T-helper 2 cell treated with Interferon-gamma antibody and Interleukin-4, amounts not matched to agents 5 μg/mL and 100 μg/mL, for 36 hours (primary cell): ENCODE measurements at places on chromosomes 12 and 14.

DNA sequence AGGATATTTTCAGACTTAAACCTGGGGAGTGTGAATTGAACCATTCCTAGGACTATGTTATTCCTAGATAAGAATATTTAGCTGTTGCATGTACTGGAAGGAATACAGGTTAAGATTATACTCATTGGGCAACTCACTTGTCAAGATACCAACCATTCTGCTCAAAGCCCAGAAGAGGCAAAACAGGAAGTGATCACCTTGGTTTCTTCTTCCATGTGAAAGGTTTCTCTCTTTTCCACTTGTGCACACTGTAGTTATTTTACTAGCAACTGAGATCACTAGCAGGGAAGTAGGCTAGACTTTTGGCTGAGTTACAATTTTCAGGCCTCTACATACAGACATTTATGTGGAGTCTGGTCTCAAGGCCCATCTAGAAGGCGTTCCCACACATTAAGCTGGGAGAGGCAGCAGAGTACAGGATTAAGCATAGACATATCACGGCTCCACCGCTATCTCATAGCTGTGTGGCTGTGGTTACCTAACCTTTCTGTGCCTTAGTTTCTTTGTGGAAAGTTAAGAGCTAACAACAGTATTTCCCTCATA lies 83.9 kb upstream of the FERMT2 start:
- no peak for DNase-seq

- no peak for DNase-seq
These were observed 1.3 kb downstream of the RCOR1 start for GRCh38 chr14:102593825-102594137.

- no peak for DNase-seq
These were observed 119.6 kb upstream of the PTPRB start for GRCh38 chr12:70756791-70757190.

GRCh38 chr12:51281202-51281924 lies 11.1 kb upstream of the SMAGP start:
- DNase-seq, result no peak

DNA sequence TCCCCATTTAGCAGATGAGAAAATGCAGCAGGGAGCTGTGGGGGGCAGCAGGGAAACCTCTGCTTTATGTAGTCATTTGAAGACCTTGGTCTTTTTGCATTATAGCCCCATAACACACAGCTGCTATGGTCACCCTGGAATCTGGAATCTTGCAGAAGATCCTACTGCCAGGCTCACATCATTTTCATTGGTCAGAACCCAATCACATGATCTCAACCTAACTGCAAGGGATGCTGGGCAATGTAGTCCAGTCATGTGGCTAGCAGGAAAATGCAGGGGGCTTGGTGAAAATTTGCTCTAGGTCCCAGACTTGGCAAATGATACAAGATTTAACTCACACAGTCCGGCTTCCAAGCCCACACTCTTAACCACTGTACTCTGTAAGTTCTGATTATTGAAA lies 1028.7 kb downstream of the AACS start:
- DNase-seq, result no peak

DNA sequence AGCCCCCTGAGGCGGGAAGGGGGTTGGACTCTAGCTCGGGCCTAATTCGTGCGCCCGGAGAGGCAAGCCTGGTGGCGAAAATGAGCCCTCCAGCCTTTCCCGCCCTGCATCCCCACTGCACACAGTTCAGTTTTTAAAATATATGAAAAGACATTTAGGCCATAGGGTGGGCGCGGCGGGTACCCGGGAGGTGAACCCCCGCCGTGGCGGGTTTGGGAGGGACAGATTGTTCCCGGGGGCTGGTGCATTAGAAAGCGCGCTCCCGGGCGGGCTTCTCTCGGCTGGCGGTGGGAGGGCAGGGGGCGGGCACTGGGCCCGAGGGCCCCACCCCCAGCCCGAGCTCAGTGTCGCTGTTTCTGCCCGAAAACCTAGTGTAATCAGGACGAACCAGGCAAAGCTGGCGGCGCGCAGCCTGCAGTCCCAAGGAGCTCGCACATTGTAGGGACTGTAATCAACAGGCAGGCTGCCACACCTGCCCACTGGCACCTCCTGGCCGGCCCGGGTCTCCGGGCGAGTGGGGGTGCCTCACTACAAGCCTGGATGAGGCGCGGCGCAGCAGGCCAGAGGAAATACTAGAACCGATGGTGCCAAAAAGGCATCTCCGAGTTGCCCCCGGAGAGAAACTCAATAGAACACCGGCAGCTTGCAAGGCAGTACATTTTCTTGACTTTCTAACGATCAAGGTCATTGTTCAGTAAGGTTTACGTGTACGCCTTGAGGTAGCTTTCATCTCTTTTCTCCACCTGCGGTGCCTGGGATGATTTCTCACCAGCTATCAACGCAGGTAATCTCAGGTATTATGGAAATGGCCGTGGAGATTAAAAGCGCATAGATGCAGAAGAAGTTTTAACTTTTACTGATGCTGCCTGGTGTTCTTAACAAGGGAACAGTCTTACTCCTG lies 764 bp upstream of the SPTB start:
- DNase-seq, result peak; percentile 56

DNA sequence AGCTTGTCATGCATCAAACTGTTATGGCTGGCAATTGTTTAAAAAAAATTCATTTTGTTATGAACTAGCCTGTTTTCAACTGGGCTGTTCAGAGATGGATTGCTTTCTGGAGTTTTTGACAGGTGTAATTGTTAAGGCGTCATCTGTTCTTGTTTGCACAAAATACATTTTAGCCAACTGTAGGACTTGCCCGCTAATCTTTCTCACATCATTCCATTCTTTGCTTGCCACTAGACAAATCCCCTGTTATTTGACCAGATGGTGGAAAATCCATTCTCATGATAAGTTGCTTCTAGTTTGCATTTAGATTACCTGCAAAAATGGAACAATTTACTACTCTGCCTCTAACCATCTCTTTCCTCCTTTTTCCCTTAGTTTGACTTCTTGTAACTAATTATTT lies 114.3 kb downstream of the NPAS3 start:
- DNase-seq, result no peak

GRCh38 chr14:75711796-75712211 lies 50.8 kb downstream of the TTLL5 start:
- DNase-seq, result no peak

- DNase-seq, result no peak
These were observed 8.9 kb downstream of the FOXA1 start for GRCh38 chr14:37585971-37586796.

DNA sequence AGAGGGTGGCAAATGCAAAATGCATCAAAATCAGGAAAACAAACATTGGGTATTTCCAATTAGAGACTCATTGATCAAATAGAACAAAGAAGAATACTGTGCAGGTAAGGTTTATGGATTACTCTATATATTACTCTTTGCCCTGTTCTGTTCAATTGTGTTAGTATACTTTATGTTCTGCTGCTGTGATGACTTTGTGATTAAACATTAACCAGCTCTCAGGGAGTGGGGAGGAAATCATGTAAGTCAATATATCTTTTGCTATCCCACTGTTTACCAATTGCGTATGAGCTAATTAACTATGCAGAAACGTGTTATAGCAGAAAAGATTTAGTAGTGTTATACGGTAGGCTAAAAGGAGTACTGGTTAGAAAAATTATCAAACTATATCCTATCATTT lies 129.4 kb downstream of the PDE3A start:
- DNase-seq, result no peak

DNA sequence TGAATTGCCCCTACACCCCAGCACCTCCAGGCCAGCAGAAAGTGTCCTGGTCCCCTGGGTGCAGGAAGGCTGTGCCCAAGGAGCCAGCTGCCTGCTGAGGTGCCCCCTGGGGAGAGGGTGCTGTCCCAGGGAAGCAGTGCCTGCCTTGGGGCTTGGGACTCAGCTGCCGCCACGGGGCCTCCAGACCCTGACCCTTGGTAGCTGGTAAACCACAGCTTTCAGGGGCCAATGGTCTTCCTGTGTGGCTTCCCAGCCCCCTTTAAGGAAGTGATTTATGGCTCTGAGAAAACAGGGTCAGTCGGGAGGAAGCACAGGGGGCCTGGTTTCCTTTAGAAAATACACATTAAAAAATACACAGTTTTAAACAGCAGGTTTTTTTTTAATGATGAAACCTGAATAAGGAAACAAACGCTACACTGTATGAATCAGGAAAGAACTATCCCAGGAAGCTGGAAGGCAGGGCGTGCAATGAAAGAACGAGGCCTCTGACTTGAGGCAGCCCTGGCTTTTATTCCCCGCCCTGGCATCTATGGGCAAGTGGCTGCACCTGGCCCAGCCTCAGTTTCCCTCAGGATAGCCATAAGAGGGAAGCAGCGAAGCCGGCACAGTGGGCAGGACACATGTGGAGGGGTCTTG lies 40.6 kb upstream of the EML1 start:
- no peak for DNase-seq

DNA sequence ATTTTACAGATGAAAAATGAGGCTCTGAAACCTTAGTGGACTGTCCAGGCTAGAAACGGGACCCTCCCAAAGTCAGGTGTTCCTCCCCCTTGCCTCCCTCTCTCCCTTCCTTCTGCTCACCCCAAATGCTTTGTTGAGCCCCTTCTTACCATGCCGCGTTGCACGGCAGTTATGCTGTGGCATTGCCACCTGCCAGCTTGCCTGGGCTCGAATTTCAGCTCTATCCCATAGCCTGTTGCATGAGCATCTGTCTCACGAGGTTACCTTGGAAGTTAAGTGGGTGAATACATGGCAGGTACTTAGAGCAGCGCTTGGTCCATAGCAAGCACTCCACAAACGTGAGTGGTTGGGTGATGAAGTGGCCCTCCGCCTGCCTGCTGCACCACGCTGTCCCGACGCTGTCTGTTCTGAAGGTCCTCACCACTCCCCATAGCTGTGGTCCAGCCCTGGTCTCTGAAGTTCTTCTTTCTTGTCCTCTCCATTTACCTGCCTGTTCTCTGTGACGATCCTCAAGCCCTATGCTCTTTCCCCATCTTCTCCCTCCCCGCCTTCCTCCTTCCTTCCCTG lies 269.9 kb downstream of the CACNA1C start:
- DNase-seq, result no peak

DNA sequence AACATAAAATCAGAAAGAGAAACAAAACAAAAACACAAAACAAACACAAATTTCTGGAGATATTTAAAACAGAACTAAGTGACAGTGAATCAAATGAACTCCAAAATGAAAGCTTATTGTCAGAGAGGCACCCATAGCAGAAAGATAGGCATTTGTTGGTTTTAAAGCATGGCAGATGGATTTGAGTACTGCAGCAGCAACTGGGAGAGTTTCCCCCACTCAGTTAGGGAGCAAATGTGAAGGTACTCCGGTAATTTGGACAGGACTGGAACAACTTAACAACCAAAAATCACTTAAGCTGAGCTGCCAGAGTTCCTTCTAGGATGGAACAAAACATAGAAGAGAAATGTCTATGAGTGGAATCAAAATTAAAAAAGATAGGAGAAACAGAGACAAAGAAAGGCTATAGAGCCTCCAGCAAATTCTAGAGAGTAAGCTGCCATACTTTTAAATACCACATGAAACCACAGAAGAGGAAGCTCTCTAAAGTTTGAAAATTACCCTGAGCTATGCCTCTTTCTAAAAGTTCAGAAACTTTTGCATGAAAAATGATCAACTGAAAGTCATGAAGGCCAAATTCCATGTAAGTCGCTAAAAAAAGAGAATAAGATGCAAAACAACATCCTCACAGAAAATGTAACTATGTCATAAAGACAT lies 1248.3 kb upstream of the USP15 start:
- DNase-seq, result no peak

DNA sequence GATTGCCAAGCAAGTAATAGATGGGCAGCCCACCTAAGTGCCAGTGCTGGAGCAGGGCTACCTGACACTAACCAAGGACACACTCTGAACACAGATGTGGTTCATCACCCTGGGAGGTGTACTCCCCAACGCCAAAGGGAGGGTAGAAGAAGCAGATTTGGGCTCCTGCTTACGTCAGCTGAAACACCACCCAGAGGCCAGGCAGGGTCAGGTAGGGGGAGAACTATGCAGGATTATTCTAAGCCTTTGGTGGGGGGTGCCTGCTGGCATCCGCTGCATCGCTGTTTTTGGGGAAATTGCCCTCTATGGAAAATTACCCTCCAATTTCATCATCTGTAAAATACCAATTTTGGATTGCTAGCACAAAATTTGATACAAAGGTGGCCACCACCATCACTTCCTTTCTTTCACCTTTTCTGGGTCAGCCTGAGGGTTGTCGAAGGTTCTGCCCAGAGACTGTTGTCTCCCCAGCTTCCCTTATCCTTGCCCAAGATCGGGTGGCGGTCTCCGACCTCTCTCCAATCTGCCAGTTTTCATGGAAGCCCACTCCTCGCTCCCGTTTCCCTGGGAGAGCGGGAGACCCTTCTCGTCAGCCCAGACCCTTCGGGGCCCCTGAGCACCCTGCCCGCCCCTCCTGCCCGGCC lies 535 bp downstream of the BIN2 start:
- peak; percentile 25 for DNase-seq

GRCh38 chr12:54352891-54353874 lies 11.1 kb downstream of the GPR84 start:
- DNase-seq, result no peak

DNA sequence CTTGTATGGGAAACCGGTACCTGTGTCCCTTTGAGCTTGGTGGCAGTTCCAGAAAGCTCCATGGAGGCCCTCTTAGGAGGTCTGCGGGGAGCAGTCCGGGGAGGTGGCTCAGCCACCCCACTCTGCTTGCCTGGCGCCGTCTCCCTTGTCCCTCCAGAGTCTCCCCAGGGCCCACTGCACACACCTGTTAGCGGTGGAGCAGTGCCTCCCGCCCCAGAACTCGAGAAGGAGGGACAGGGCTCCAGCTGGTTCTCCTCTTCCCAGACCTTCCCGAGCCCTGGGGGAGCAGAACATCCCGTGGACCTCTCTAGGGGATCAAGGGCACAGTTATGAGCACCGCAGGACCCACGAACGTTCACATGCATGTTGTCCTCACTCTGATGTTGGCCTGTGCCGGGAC lies 10.8 kb downstream of the ASPG start:
- DNase-seq, result no peak

GRCh38 chr12:117582135-117582784 lies 220.8 kb upstream of the NOS1 start:
- DNase-seq, result no peak

- peak; percentile 29 for DNase-seq
These were observed 47.7 kb downstream of the ELK3 start for GRCh38 chr12:96241846-96242256.

- no peak for DNase-seq
These were observed 211.0 kb upstream of the FAR2 start for GRCh38 chr12:28938056-28938455.

GRCh38 chr14:94113073-94113472 lies 2.5 kb downstream of the IFI27 start:
- DNase-seq, result no peak

- no peak for DNase-seq
These were observed 5.9 kb downstream of the RASSF3 start for GRCh38 chr12:64616201-64616600.

DNA sequence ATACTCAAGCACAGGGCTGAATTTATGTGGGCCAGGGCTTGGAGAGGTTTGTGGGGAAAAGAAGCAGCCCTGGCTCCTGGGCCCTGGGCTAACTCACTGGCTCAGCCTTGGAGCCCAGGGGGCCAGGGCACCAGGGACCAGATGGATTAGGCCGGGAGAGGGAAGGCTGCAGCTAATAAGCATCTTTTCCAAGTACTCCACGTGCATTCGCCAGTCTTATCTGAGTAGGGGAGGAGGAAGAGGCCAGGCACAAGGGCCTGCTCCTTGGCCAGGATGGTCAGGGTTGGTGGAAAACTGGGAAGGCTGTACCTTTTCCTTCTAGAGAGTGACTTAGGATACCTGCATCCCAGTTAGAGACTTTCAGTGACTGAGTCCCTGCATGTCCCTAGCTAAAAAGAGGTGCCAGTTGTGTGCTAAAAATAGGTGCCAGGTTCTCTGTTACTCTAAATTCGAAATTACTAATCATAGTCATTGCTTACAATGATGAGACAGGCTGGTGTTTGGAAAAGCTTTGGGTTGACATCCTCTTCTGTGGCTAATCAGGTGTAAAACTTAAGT lies 1.3 kb downstream of the GLRX5 start:
- no peak for DNase-seq
